NCI-H774 (cell line): ENCODE measurements at places on chromosomes 6 and 20.

DNA sequence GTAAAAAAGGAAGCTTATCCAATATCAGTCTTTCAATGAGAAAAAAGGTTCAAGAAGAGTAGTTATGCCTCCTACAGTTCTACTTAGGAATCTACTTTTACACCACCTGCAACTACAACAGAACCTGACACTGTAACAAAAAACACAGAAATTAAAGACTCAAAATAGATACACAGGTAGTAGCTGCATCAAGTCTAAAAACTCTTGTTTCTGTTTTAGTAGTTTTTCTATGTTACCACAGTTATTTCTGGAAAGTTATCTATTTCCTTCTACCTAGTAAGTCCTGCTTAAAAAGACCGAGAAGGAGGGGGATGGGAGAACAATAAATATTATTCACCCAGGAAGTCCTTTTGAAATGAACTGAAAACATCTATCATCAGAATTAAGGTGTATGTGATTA is 52.5 kb downstream of the ATG5 start:
- no peak for DNase-seq

GRCh38 chr6:21907291-21907690 is 313.7 kb downstream of the SOX4 start:
- no peak for DNase-seq

DNA sequence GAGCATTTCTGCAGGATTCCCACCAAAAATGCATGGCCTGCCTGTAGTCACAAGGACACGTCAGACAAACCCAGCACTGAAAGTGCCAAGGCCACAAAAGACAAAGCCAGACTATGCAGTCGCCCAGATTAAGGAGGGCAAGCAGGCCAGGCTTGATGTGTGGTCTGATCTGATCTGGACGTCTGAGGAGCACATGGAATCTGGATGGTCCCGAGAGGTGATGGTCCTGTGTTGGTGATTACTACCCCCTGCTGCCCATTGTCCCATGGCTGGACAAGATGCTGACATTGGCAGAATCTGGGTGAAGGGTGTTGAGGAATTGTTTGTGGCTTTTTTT is 17.1 kb downstream of the NPEPL1 start:
- DNase-seq: no peak

DNA sequence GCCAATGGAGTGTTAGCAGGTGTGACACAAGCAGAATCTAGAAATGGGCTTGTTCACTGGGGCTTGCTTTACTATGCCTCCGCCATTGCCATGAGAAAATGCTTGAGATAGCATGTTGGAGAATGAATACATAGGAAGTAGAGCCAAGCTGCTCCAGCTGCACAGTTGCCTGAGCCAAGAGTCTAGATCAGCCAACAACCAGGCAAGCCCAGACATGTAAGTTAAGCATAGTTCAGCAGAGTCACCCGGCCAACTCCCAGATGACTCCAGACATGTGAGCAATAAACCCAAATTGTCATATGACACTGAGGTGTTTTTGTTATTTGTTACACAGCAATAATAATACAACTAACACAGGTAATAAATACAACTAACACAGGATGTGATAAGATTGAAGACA is 167.9 kb downstream of the HAO1 start:
- no peak for DNase-seq

DNA sequence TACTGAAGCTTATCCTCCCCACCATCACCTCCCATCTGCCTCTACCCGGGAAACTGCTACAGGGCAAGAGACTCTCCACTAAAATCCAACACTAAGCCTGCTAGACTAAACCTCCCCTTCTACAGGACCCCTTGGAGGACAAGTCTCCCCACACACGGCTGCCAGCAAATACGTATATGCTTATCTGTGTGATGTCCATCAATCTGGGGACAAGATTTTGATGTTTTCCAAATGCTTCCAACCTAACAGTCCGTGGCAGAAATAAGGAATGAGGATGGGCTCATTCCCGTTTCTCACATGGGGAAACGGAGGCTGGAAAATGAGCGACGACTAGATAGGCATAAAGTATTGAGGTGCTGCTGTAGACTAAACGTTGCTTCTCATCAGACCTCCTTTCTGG is 1.8 kb downstream of the KCNK5 start:
- DNase-seq: no peak

GRCh38 chr6:22886650-22887581 is 317.6 kb downstream of the HDGFL1 start:
- DNase-seq: peak; percentile 42

GRCh38 chr20:12777016-12777415 is 231.8 kb upstream of the SPTLC3 start:
- DNase-seq: no peak

DNA sequence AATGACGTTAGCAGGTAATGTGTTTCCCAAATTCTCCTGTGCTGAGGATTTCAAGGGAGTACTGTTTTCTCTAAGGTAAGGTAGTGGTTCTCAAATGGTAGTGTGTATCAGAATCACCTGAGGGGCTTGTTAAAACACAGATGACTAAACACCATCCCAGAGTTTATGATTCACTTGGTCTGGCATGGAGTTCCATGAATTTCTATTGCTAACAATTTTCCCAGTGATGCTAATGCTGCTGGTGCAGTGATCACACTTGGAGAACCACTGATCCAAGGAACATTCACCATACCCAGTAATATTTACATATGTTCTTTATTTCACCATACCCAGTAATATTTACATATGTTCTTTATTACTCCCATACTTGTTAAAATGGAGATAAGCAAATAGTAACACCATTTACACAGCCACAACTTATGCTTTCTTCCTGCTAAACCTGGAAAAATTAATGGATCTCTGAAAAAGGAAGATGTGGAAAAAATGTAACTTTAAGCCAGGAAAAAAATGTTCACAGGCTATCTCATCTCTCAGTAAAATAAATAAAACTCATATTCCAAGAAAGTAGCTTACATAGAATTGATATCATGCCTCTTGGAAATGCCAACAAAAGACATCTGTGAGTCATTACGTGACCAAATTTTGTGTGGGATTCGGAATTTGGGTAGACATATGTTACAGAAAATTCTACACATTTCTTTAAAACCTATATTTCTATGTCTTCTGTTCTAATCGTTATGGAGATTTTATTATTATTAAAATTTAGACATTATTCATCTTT is 129.5 kb downstream of the MMUT start:
- DNase-seq: no peak

DNA sequence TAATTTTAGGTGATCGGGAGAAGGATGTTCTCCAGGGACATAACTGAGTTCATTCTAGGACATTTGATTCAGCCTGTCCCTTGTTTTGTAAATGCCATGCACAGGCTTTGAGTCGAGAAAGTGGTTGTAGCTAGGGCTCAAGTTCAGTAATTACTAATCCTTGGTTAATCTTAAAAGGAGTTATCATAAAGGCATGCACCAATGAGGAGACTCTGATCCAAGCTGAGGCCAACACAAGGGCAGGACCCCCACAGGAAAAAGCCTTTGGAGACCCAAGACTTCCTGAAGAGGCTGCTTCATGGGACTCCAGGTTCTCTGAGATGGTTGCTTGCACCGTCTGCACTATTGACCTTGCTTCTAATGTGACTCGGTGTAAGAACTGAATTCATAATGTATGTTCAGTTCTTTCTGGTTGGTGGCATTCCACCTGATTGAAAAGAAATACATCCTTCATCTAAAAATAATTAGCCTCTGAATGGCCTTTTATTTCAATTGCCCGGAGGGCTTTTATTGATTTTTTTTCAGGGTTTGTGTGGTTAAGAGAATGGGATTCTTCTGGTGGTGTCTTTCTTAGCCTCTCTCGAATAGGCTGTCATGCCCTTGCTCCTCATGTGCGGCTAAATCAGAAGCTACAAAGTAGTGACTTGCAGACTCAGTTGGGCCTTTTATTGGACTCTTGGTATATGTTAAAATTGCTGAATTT is 201.7 kb upstream of the PLCB4 start:
- DNase-seq: no peak

DNA sequence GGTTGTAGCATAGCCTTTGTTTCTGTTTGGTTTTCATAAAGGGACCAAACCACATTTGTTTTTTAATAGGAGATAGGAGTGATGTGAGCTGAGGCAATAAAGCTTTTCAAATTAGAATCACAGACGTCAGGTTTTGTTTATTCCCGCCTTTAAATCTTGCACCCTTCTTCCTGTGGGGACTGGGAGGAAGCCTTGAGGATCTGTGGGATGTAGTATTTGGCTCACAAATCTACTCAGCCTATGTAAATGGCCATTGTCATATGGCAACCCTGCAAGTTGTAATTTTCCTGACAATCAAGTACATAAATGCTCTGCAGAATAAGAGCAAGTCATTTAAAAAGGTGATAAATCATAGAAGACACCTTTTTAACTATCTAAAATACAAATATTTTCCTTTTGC is 110.4 kb downstream of the ADGRG6 start:
- DNase-seq: no peak

GRCh38 chr6:36924778-36925374 is 29.7 kb upstream of the PI16 start:
- no peak for DNase-seq

DNA sequence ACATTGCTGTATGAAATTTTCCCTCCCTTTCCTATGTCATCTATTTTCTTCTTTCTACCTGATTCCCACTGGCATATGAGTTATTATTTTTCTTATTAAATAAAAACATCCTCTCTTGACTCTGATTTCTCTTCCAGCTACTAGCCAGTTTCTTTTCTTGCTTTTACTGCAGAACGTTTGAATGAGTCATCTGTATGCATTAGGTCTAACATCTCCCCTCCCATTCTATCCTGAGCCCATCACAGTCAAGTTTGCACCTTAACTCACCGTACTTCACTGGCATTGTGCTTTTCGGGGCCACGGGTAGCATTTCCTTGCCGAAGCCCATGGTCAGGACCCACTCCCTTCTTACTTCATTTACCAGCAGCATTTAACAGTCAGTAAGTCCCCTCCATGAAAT is 65.7 kb downstream of the CARMIL1 start:
- DNase-seq: no peak

- DNase-seq: no peak
These were observed 12.3 kb downstream of the PPIL1 start for GRCh38 chr6:36862164-36862847.

DNA sequence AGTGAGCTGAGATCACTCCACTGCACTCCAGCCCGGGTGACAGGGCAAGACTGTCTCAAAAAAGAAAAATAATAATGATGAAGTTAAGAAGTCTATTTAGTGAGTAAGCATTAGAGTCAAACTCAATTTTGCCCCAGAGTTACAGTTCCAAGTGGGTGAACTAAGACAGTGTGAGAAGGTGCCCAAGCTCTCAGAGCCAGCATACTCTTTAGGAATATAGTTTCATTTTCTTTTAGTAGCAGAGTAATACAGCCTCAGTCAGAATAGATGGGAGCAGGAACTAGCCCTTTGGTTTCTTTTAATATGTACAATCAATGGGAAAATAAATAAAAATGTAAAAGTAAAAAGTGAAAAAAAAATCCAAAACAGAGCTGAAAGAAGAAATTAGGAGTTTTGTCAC is 87.0 kb upstream of the ADGRF1 start:
- no peak for DNase-seq

DNA sequence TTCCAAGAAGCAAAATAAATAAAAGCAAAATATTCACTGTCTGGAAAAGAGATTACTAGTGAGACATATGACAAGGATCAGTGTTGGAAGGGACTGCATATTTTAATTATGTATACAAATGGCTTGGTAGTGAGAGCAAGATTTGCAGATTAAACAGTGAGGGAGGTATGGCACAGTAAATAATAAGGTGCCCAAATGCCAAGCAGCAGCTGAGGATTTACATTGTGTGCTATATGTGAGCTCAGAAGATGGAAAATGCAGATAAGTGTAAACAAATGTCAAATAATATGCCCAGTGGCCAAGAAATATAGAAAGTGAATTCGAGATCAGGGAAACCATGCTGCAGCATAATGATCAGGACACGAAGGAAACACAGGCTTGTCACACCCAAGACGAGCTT is 173.8 kb upstream of the NRSN1 start:
- DNase-seq: no peak

DNA sequence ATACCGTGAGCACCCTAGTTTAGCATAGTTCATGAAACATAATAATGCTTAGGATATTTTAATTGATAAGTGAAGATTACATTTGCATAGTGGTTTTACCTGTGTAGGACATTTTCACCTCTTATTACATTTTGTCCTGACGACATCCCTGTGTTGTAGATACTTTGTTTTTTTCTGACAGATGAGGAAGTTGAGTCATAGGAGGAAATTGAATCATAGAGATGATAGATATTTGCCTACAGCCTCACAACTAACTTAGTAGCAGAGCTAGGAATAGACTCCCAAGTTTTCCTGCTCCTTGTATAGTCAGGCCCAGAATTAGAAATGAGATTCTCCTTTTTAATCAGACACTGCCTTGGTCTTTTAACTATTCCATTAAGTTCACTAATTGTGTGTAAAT is 100.5 kb upstream of the SUPT3H start:
- DNase-seq: no peak

DNA sequence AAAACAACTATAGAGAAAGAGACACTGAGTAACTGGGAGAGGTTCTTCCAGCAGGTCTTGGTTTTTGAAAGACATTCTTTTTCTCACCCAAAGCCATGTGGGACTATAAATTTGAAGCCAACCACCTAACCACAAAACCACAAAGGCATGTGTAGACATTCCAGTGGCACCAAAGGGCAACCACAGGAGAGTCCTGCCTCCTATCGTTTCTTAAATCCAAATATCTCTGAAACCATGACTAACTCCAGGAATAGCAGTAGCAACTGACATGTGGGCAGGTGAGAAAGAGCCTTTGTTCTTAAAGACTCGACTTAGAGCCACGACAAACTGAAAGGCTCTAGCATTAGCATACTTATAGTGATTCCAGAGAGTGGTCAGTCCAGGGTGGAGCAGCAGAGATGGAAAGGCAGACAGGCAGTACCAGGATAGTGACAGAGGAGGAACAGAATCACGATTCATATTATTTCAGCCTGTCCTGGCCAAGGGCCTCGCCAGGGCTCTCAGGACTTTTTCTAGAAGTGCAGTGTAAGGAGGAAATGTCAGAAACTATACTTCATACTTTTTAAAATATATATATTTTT is 9.4 kb upstream of the COL9A1 start:
- DNase-seq: no peak

GRCh38 chr6:106252687-106253086 is 72.9 kb downstream of the ATG5 start:
- DNase-seq: no peak

DNA sequence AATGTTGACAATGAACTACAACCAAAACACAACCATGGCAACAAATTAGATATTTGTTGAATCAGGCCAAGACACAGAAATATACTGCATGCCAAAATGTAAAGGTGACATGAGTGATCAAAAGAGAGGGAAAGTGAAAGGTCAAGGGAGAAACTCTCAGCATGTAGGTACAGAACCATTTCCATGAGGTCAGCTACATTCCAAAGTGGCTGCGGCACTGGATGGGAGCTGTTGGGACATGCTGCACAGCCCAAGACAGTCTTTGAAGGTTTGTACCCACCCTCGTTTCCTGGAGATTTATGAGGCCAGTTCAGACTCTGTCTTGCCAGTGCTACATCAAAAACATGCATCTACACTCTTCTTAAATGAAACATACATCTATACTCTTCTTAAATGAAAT is 579.9 kb downstream of the BMP2 start:
- DNase-seq: no peak

GRCh38 chr20:19336631-19337030 is 124.2 kb downstream of the SLC24A3 start:
- DNase-seq: no peak
